Thymus (tissue), 14 donors: ENCODE measurements at places on chromosomes 6 and 20.

- no peak for DNase-seq
Observed at GRCh38 chr6:111973118-111973761, 80.7 kb upstream of the CCN6 start.

DNA sequence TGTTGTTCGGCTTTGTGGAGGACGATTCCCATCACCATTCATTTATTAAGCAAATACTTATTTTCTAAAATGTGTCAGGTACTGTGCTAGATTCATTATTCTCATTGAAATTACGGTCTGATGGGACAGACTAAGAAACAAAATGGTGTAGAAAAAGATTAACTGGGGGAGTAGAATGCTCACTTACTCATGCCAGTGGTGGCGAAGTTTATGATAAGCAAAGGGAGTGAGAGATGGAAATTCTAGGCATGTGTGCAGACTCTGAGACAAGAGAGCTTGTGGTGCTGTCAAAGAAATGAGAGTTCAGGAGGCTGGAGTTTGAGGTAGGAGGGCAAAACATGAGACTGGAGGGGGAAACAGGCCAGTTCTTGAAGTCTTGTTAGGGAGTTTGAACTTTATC lies 896 bp downstream of the RPP21 start:
- no peak for DNase-seq

DNA sequence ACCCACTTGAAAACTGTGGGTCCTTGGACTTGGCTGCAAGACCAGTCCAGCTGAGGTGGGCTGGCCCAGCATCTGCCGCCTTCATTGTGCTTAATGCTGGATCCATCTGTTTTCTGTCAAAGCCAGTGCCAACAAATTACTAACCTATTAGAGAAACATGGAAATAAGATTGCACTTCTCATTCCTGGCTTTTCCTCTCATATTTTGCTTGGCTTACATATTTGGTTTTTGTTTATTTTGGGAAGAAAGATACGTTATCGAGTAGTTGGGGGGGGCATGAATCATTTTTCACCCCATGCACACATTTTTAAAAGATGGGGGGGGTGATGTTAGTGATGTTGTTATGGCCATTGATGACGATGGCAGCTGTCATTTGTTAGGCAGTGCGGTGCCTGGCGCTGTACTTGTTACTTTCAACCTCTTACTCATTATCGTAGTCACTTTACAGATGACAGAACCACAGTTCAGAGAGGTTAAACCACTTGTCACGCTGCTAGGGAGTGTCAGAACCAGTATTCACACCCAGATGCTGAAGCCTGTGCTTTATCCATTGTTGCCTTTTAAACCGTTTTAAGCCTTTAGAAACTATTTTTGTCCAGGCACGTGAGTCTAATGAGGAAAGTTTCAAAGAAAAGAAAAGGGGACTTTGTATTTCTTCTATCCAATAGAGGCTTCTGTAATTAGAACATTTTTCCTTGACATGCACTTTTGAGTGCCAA lies 180.0 kb downstream of the TMEM242 start:
- DNase-seq: no peak

- no peak for DNase-seq
Observed at GRCh38 chr6:63803371-63803770, 167.8 kb downstream of the PHF3 start.

- DNase-seq: no peak
Observed at GRCh38 chr6:43689421-43689820, 1.8 kb upstream of the MRPS18A start.

GRCh38 chr20:59002874-59003399 lies 4.1 kb downstream of the CTSZ start:
- no peak for DNase-seq

GRCh38 chr6:2900221-2900807 lies 2.8 kb downstream of the SERPINB9 start:
- no peak for DNase-seq

DNA sequence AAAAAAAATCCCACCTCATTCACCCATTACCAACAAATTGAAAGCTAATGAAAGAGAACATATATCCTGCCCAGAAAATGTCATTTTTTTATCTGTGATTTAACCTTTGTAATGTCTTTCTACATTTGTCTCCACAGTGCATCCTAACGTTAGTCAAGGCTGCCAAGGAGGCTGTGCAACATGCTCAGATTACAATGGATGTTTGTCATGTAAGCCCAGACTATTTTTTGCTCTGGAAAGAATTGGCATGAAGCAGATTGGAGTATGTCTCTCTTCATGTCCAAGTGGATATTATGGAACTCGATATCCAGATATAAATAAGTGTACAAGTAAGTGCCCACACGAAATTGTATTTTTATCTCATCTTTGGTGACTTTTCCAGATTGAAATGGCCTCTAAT lies 30.0 kb downstream of the RSPO3 start:
- DNase-seq: no peak

- DNase-seq: no peak
Observed at GRCh38 chr20:1823450-1823844, 71.8 kb upstream of the SIRPA start.

DNA sequence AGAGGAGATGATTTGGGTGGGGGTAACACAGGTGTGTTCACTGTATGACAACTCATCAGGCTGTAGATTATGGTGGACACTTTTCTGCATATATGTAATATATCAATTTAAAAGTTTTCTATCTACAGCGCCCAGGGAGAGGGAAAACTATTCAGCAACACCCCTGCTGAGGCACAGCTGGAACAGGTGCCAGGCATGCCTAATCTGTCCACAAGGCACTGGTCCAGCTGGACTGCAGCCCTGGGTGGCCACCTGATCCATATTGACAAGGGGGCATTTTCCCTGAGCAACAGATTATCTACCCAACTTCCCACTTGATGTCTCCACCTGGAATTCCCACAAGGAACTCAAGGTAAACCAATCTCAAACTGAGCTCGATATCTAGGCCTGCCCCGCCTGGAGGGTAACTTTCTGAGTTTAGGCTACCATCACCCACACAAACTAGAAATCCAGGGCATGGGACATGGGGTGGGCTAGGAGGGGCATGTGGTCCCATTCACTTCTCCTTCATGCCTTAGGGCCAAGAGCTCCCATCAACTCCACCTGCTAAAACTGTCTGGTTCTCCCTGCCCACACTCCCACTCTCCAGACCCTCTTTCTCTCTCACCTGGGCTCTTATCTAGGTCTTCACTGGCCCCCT lies 4.6 kb downstream of the SLC22A16 start:
- DNase-seq: no peak

GRCh38 chr6:41334482-41335040 lies 847 bp upstream of the NCR2 start:
- no peak for DNase-seq

GRCh38 chr20:276620-277495 lies 13.7 kb downstream of the C20orf96 start:
- no peak for DNase-seq

- DNase-seq: no peak
Observed at GRCh38 chr6:84525907-84526306, 238.5 kb downstream of the TBX18 start.

DNA sequence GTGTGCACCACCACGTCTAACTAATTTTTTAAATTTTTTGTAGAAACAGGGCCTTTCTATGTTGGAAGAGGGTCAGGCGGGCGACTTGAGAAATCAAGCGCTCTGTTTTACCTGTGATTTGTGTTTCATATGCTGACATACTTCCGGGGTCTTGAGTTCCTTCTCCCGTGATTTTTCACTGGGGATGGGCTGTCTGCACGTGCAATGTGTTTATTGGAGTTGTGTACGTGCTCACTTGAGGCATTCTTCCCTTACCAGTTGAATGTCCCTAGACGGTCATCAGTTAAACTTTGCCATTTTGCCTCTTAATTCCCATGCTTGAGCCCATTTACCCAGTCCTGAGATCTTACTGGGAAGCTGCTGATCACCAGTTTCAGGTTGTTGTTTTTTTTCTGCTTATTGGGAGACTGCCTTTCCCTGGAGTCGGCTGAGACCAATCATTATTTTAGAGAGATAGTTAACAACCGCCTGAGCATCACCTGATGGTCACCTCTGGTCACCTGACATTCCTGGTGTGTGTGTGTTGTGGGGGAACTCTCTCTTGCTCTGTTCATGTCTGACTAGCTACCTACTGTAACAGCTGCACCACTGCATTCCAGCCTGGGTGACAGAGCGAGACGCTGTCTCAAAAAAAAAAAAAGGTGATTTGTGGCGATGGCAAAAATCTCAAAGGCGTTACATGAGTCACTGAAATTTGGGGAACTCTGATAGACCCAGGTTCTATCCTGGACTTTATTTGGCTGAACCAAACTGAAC lies 34.8 kb upstream of the NCOA3 start:
- no peak for DNase-seq

DNA sequence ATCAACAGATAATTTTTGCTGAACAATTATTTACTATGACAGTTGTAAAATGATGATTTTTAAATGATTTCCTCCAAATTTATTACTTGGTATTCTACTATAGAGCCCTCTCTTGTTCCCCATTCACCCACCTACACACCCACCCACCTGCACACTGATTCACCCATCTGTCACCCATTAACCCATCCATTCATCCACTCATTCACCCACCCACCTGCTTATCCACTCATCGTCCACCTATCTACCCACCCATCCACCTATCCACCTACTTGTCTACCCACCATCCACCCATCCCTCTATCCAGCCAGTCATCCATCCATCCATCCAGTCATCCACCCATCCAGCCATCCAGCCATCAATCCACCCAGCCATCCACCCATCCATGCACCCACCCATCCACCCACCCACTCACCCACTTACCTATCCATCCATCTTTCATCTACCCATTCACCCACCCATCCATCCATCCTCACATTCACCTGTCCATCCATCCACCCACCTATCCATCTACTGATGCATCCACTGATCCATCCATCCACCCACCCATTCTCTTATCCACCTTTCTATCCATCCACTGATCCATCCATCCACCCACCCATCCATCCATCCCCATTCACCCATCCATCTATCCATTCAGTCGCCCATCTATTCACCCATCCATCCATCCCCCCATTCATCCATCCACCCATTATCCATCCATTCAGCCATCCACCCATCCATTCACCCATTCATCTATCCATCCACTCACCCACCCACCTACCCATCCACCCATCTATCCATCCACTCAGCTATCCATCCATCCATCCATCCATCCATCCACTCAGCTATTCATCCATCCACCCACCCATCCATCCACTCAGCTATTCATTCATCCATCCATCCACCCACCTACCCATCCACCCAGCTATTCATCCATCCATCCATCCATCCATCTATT lies 72.0 kb downstream of the SYNJ2 start:
- no peak for DNase-seq

DNA sequence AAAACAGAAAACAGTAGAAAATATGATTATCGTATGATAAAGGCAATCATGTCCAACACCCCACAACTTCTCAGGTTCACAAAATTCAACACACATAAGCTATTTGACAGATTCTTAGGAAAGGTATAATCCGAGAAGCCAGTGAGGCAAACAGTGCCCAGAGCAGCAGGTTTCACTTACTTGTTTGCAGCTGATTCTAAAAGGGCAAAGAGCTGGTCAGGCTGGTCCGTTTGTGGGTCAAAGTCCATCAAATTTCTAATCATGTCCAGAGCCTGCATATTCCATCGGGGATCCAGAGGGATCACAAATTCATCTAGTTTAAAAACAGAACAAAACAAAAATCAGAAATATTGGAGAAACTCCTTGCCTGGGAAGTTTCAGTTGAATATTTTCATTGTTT lies 69.8 kb upstream of the LYRM2 start:
- DNase-seq: no peak

GRCh38 chr20:38190166-38190565 lies 25.1 kb upstream of the TGM2 start:
- DNase-seq: no peak

DNA sequence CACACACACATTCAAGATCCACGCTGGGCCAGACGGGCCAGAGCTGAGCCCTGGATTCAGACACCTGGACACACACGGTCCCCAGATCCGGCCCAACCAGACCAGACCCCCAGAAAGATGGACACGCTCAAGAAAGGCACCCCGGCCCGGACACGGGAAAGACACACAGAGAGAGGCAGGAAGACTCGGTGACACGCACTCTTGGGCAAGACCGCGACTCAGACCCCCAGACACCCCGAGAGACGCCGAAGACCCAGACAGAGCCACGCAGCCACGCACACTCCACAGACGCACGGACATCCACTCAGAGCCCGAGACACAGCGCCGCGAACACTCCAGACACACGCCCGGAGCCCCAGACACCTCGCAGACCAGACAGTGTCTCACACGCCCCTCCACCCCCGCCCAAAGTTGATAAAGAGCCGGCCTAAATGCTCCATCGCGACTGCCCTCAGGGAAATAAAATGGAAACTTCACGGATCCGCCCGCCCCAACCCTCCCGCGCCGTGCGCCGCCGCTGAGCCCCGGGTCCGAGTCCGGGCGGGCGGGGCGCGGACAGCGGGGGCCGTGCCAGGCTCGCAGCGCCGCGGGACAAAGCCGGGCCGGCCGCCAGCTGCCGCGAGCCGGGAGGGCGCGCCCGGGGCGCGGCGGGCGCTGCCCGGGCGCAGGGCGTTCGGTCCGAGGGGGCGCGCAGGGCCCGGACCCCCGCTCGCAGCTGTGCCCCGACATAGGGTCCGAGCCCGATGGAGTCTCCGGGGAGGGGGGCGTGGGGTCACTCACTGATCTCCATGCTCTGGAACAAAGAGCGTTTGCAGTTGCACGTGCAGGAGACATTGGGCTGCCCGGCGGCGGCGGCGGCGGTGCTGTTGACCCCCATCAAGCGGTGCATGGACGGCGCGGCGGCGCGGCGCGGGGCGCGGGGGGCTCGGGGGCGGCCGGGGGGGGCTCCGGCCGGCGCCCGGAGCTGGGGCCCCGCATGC lies 831 bp downstream of the PMEPA1 start:
- DNase-seq: no peak

DNA sequence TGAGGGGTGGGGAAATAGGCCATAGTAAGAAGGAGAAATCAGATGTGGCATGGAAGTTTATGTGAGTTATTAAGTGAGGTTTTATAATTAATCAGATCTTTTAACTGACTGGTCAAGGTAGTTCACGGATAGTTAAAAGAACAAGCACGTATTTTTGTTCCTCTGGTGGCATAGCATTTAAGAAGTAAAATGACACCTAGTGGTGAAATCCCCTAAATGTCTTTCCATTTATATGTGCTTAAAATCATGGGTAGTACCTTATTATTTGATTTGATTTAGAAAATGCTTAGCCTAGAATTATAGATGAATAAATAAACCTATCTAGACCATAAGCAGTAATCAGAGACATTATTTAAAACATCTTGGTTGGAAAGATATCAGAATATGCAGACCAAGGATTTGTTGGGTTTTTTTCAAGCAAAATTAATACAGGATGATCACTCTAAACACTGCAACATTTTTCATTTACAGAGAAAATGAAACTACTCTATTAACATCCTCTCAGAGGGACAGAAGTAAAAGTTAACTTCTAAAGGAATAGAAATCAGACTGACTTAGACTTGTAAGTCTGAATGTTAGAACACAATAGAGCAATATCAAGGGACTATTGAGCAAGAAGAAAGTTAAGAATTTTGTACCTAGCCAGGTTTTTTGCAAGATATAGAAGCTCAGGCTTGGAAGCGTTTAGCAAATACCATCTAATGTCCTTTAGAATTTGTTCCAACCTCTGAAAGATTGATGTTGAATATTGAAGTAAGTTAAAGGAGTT lies 81.1 kb downstream of the STXBP5 start:
- DNase-seq: no peak
